ENCODE measurements at places on chromosomes 2 and 18.

DNA sequence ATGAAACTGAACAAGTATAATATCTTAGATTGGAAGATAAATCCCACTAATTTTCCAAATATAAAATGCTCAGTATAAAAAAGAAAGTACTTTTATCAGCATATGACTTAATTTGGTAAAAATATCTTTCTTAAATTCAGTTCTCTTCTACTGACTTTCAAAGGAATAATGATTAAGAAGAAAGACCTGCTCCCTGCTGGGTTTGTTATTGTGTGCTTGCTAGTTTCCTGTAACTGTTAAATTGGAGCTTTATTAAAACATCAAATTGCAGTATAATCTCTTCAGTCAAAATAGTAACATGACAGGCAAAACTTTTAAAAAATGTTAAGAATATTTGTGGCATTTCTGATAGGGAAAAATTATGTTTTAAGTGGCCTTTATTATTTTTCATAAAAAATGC is 1317.4 kb upstream of the CDH2 start:
- no peak for DNase-seq

DNA sequence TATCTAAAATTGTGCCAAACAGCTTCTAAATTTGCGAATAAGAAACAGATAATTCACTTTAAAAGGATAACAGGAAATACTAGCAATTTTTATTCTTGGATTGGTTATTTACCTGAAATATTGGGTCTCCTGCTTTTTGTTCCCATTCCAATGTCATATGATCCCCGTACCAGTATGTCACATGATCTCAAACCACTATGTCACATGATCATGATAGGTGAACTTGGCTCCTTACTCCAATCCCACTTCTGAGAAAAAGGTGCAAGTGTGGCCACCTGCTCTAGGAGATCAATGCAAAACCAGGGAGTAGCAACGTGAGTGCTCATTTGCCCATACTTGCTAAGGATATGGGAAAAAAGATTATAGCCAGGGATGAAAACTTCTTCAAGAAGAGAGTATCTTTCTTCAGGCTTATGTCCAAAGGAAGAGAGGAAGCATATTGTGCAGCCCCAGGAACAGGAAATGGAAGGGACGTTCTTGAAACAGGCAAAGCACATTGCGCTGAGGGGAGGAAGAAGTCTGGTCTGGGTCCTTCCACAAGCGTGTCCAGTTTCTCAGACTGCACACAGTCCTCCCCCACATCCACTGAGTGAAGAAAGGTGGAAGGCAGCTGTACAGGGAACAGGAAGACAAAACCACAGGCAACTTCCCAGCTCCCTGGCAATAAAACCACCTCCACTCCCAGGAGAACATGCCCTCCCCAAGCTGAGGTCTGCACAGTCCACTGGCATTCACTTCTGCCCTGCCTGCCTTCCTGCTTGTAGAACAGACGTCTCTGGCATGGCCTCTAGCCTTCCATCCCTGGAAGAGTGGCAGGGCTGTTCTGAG is at the start of gene LYG2:
Gene LYG2, minus strand, starts transcription at position 176 of the 828 bp plus-strand sequence. CDS start 1,406 bp downstream, outside the sequence.
- DNase-seq = no peak

DNA sequence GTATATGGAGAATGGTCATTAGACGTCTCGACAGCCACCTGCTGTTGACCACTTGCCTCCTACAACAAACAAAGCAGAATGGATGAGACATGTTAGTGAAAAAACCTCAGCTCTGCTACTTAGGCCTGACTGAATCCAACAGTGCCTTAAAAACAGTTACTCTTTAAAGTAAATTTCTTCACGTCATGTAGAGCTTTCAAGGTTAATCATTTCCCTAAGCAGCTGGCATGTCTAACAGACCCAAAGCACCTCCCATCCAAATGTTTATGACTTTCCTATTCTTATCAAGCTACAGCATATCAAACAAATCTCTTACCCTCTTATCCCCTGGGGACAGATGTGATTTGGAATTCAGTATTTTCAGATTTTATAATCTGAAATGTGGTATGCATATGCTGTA is 75.6 kb upstream of the ITGB6 start:
- DNase-seq = no peak

DNA sequence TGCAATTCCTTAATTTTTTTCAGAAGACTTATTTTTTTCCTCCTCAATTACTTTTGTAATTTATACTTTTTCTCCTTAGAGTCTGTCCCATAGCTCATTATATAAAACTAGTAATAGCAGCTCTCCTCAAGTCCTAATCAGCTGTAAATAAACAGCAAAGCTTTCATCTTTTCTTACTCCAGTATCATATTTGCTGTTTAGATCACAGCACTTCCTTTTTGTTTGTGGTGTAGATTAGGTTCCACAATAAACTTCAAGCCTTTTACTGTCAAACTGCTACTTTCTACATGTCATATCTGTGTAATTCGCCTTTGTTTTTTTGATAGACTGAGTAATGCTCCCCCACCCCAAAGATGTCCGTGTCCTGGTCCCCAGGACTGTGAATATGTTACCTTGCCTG is 25.5 kb downstream of the GCG start:
- DNase-seq = no peak

DNA sequence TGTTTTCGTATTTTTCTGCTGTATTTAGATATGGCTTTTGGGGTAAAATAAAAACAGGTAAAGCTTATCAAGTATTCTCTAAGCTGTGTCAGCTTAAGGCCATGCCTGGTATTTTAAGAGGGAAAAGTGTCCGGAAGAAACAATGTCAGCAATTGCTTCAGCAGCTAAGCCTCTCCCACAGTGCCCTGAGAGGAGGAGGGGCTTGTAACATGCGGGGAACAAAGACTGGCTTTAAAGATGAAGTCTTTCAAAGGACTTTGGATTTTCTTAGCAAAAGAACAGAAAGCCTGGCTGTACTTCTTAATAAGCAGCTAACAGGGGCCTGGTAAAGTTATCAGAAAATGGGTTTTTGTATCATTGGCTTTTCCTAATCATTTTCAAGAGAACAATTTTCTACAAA is 102.8 kb downstream of the PXDN start:
- DNase-seq = no peak

- DNase-seq = no peak
Measured at GRCh38 chr2:151771599-151772358, 37.5 kb upstream of the NEB start.
